ENCODE measurements at places on chromosomes 6 and 20. TPM values are rescaled to one million over a fixed set of nuclear protein-coding genes. Genes with fewer than 3 reads are reported as not detected.

DNA sequence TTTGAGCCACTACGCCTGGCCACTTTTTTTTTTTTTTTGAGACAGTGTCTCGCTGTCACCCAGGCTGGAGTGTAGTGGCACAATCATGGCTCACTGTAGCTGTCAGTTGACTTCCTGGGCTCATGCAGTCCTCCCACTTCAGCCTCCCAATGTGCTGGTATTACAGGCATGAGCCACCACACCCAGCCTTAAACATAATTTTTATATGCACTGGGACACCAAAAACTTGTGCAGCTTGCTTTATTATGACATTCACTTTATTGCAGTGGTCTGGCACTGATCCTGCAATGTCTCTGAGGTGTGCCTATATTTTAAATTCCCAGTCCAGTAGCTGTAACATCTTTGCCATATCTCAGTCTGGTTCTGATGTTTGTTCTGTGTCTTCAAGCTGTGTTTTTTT, 34.7 kb downstream of the KAT14 start:
- H3K36me3 ChIP-seq: peaks cover 4% of the 10 kb centered on the region
- H3K27me3 ChIP-seq: no peaks in the 10 kb centered on the region
- H3K4me1 ChIP-seq: no peaks in the 10 kb centered on the region
- H3K27ac ChIP-seq: no peak overlapping the region

- no peaks in the 10 kb centered on the region for H3K27me3 ChIP-seq
- no peak overlapping the region for H3K4me3 ChIP-seq
- peaks cover 13% of the 10 kb centered on the region for H3K36me3 ChIP-seq
- no peak for DNase-seq
Observed at GRCh38 chr6:24882835-24883555, 52.8 kb downstream of the RIPOR2 start.

- no peaks in the 10 kb centered on the region for H3K27me3 ChIP-seq
- peaks cover 33% of the 10 kb centered on the region for H3K36me3 ChIP-seq
- no peak for DNase-seq
- peak overlapping the region; percentile 99 for H3K4me3 ChIP-seq
Observed at GRCh38 chr6:143842461-143842901, 657 bp upstream of the LTV1 start.

- no peak overlapping the region for H3K27ac ChIP-seq
- no peak overlapping the region for H3K4me3 ChIP-seq
- H3K27me3 ChIP-seq: no peaks in the 10 kb centered on the region
- H3K36me3 ChIP-seq: no peaks in the 10 kb centered on the region
Observed at GRCh38 chr20:58169450-58169849, 59.0 kb downstream of the ANKRD60 start.

The NR2E1 gene
- not detected for polyA plus RNA-seq

GRCh38 chr20:15045246-15045645, 707.8 kb upstream of the FLRT3 start:
- no peaks in the 10 kb centered on the region for H3K27me3 ChIP-seq
- H3K4me3 ChIP-seq: no peak overlapping the region
- DNase-seq: no peak
- no peaks in the 10 kb centered on the region for H3K36me3 ChIP-seq
- H3K4me1 ChIP-seq: no peaks in the 10 kb centered on the region
- H3K27ac ChIP-seq: no peak overlapping the region

DNA sequence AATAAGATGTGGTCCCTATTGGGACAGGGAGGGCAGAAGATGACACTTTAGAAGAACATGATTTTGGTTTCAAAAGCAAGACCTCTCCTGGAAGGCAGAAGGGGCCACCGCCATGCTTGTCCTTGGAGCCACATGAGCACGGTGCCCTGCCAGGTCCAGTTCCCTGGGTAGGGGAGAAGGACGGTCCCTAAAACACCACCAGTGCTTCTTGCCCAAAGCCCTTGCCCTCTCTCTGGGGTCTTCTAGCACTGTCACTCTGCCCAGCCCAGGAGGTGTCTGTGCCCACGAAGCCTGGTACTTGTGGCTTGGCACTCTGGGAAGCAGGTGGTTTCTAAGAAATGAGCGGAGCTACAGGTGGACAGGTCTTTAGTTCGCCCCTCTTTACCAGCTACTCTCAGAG, 46.0 kb downstream of the PLCG1 start:
- no peaks in the 10 kb centered on the region for H3K27me3 ChIP-seq
- no peak overlapping the region for H3K4me3 ChIP-seq
- no peak overlapping the region for H3K27ac ChIP-seq
- no peaks in the 10 kb centered on the region for H3K36me3 ChIP-seq

DNA sequence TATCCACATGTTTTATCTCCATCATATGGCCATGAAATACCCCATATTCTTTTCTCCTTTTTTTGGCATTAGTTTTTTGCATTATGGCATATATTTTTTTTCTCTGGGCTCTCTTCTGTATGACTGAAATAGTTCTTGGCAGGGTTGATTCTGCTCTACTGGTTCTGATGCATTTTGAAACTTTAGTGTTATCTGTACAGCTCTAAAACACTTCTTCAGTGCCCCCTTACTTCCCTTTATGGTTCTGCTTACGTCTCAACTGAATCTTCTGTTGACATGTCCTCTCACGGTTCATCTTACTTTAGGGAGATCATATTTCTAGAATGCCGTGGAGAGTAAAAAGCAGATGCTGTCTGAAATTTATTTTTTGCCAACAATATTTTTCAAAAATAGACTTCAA, 23.2 kb upstream of the TXNDC5 start:
- no peaks in the 10 kb centered on the region for H3K4me1 ChIP-seq
- no peaks in the 10 kb centered on the region for H3K27me3 ChIP-seq
- no peak overlapping the region for H3K27ac ChIP-seq
- DNase-seq: no peak
- no peaks in the 10 kb centered on the region for H3K36me3 ChIP-seq
- H3K4me3 ChIP-seq: no peak overlapping the region

DNA sequence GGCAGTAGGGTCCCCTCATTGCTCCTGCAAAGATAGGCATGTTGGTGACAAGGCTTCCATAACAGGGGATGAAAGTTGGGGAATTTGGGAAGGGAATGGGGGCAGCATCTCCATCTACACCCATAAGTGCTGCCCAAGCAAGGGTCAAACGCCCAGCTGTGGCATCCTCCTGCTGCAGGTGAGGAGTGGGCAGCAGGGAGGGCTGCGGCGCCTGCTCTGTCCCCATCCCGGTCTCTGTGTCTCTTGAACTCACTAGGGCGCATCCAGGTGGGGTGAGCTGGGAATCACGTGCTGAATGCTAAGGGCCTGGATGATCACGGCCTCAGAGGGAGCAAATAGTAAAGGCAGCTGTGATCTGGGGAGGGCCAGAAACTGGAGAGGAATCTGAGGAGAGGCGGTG, 9.1 kb downstream of the MICA start:
- H3K4me3 ChIP-seq: no peak overlapping the region
- peaks cover 15% of the 10 kb centered on the region for H3K36me3 ChIP-seq
- H3K4me1 ChIP-seq: no peaks in the 10 kb centered on the region
- DNase-seq: no peak
- no peak overlapping the region for H3K27ac ChIP-seq

The HLA-E gene
- polyA plus RNA-seq: 3,096 TPM

DNA sequence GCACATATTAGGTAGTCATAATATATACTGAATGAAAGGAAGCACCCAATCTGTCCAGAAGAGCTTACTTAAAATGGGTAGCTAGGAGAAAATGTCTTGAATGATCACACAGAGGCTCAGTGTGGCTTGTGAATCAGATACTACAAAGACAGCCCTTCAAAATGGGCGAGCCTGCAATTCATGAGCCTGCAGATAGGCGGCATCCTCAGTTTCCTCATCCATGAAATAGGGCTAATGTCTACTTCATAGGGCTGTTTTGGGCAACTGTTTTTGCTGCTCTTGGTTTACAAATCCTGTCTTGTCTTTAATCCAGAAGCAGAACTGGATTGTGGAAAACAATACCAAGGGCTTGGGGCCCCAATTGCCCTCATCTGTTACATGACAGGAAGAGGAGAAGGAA, 129.3 kb upstream of the KCNK16 start:
- no peak for DNase-seq
- H3K4me3 ChIP-seq: no peak overlapping the region
- no peaks in the 10 kb centered on the region for H3K27me3 ChIP-seq
- no peaks in the 10 kb centered on the region for H3K4me1 ChIP-seq
- no peak overlapping the region for H3K27ac ChIP-seq

The KIF6 gene
- 0.75 TPM for polyA plus RNA-seq

DNA sequence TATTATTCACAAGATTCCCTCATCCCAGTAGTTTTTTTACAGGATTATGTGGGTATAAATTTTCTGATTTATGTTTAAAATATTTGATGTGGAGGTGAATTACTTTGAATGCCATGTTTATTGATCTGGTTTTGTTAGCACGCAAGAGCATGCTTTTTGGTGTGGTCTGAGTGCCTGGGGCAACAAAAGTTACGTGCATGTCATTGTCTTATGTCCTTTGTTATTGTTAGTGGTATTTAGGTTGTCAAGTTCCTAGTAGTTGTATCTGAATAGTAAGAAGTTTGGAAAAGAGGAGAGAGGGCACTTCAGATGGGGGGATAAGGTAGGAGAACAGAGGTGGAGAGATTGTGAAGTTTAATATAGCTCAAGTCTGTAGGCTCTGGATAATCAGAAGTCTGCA, 95.0 kb downstream of the ATRN start:
- H3K4me3 ChIP-seq: no peak overlapping the region
- no peak overlapping the region for H3K27ac ChIP-seq
- no peaks in the 10 kb centered on the region for H3K27me3 ChIP-seq

The UNC5CL gene
- polyA plus RNA-seq: 0.24 TPM

DNA sequence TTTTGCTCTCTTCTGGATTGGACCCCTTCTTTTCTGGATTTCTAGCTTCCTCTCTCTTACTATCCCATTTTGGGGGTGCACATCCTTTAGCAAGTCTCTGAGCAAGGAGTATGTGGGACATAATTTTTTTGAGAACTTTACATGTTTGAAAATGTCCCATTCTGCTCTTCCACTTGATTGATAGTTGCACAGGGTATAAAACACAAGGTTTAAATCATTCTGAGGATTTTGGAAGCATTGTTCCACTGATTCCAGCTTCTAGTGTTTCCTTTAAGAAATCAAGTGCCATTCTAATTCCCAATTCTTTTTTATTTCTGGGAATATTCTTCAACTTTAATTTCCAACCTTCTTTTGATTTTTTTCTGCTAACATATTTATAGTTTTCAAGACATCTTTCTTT, 60.7 kb downstream of the APCDD1L start:
- H3K4me3 ChIP-seq: no peak overlapping the region
- DNase-seq: no peak
- H3K27ac ChIP-seq: no peak overlapping the region
- H3K36me3 ChIP-seq: no peaks in the 10 kb centered on the region
- no peaks in the 10 kb centered on the region for H3K27me3 ChIP-seq
- no peaks in the 10 kb centered on the region for H3K4me1 ChIP-seq

DNA sequence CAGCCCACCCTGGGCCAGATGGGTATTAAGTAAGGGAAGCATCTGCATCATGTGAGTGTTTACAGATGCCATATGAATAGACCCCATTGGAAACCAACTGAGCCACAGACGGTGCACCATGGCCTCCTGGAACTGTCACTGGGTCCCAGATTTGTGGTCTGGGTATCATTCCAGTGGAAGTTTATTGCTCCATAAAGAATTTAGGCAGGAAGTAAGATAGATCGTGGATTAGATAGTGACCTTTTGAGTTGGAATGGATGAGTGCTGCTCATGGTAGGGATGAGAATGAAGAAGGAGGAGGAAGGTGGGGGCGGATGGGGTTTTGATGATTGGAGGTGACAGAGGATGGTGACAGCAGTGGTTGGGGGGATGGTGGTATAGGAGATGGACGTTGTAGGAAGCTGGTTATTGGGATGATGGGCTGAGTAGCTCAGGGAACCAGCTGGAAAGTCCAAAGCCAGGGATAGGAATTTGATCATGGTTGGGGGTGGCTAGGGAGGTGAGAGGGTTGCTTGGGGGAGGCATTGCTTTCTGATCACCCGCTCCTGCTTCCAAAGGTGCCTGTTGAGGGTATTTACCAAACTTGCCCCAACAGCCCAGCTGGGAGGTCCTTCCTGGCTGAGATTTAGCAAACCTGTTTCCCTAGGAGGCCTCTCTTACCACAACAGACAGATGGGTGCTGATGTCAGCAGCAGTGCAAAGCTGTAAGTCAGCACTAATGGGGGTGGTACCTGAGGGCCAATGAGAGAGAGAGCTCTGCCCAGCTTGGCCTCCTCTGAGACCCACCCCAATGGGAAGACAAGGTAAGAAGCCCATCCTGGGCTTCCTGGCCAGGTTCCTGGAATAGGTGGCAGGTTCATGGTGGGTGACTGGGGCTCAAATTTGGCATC, 78.0 kb downstream of the VEGFA start:
- no peak for DNase-seq
- no peak overlapping the region for H3K4me3 ChIP-seq
- H3K27me3 ChIP-seq: no peaks in the 10 kb centered on the region
- H3K36me3 ChIP-seq: no peaks in the 10 kb centered on the region
- no peaks in the 10 kb centered on the region for H3K4me1 ChIP-seq

The NXT1 gene
- polyA plus RNA-seq: 71.8 TPM

DNA sequence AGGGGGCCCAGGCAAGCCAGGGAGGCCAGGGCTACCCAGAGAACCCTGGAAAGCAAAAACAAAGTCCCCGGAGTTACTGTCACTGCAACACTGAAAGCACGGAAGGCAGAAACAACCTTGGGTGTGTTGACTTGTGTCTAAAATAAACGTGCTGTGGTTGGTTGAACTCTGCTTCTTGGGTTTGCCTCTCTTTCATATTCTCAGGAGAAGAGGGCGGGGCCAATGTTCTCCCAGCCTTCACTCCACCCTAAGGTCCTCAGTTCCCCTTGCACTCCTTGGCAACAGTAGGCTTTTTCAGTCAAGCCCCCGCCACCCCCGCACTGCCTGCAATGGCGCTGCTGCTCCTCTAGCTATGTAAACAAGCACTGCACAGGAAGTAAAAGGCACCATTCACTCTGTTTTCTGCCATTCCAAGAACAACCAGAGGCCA, 60.9 kb downstream of the COL9A1 start:
- H3K27ac ChIP-seq: no peak overlapping the region
- no peaks in the 10 kb centered on the region for H3K4me1 ChIP-seq
- no peaks in the 10 kb centered on the region for H3K27me3 ChIP-seq
- DNase-seq: no peak
- H3K4me3 ChIP-seq: no peak overlapping the region

The NHSL1 gene
- 0.05 TPM for polyA plus RNA-seq

The HCK gene
- polyA plus RNA-seq: 0.09 TPM

GRCh38 chr6:2803731-2804429, 37.8 kb downstream of the SERPINB1 start:
- no peak overlapping the region for H3K4me3 ChIP-seq
- H3K27ac ChIP-seq: no peak overlapping the region
- H3K36me3 ChIP-seq: no peaks in the 10 kb centered on the region

The THBD gene
- polyA plus RNA-seq: not detected

The SMOC2 gene
- polyA plus RNA-seq: not detected

The NDUFAF5 gene
- polyA plus RNA-seq: 7.4 TPM

DNA sequence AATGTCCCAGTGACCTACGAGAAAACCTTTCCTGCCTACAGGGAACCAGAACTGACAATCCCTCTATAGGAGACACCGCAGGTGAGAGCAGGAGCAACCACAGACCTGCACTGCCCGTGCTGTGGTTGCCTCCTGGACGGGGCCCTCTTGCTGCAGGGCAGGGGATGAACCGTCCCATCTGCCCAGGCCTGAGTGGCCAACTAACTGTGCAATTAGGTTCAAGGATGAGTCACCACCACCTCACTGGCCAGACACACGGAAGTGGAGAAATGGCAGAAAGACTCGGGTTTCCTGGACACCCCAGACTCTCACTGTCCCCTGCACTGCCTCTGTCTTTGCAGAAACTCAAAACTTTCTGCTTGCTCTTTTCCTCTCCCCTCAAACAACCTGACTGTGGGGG, 13.8 kb upstream of the HLA-G start:
- no peak overlapping the region for H3K27ac ChIP-seq
- H3K27me3 ChIP-seq: no peaks in the 10 kb centered on the region
- no peak overlapping the region for H3K4me3 ChIP-seq
- no peaks in the 10 kb centered on the region for H3K36me3 ChIP-seq
- no peak for DNase-seq
